ENCODE measurements at places on chromosomes 3 and 15. TPM values are rescaled to one million over a fixed set of nuclear protein-coding genes. Genes with fewer than 3 reads are reported as not detected.

- no peak overlapping the region for H3K4me3 ChIP-seq
- no peaks in the 10 kb centered on the region for H3K4me1 ChIP-seq
- H3K27ac ChIP-seq = no peak overlapping the region
- H3K36me3 ChIP-seq = no peaks in the 10 kb centered on the region
- DNase-seq = no peak
Measured at GRCh38 chr3:48345946-48346572, 12.6 kb upstream of the SPINK8 start.

DNA sequence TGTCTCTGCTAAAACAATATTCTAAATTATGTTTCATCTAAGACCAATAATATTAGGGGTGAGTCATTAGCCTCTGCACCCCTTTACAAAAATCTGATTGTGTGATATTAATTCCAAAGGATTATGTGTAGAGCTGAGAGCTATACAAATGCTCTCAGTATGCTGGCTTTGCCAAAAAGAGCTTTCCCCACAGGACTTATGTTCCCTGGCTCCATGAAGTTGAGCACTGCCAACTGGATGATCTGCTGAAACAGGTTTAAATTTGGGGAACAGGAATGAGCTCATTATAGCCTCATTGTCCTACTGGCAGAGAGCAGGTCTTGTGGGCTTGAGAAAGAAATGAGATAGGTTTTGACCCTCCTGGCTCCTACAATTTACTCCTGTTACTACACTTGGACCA lies 347.8 kb upstream of the LMCD1 start:
- H3K4me3 ChIP-seq = no peak overlapping the region
- no peaks in the 10 kb centered on the region for H3K27me3 ChIP-seq
- no peak overlapping the region for H3K27ac ChIP-seq
- no peaks in the 10 kb centered on the region for H3K4me1 ChIP-seq

DNA sequence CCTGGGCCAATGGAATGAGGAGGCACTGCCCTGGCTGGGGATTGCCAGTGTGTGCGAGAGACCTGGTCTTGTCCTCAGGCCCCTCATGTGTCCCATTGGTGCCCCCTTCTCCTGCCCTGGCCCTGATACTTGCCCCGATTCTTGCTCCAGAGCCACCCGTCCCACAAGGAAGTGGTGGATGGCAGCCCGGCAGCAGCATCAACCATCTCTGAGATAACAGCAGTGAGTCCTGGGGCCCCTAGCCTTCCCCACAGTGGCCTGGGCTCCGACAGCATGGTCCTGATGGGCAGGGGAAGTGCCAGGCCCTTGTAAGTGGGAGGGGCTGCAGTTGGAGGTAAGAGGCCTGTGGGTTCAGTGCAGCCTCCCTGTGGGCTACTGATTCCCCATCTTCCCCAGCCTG lies 15.4 kb downstream of the VILL start:
- no peaks in the 10 kb centered on the region for H3K4me1 ChIP-seq
- no peak for DNase-seq

GRCh38 chr3:54046641-54047214 lies 75.6 kb upstream of the CACNA2D3 start:
- no peaks in the 10 kb centered on the region for H3K4me1 ChIP-seq
- H3K4me3 ChIP-seq = no peak overlapping the region
- H3K27me3 ChIP-seq = no peaks in the 10 kb centered on the region
- H3K36me3 ChIP-seq = no peaks in the 10 kb centered on the region
- no peak overlapping the region for H3K27ac ChIP-seq
- no peak for DNase-seq

GRCh38 chr3:23623844-23624243 lies 181.9 kb upstream of the UBE2E1 start:
- DNase-seq = no peak
- H3K4me3 ChIP-seq = no peak overlapping the region
- H3K36me3 ChIP-seq = no peaks in the 10 kb centered on the region
- peaks cover 1% of the 10 kb centered on the region for H3K4me1 ChIP-seq

- no peak overlapping the region for H3K4me3 ChIP-seq
- DNase-seq = no peak
- no peaks in the 10 kb centered on the region for H3K4me1 ChIP-seq
- H3K27me3 ChIP-seq = no peaks in the 10 kb centered on the region
- no peak overlapping the region for H3K27ac ChIP-seq
Measured at GRCh38 chr3:109784852-109785631, 447.7 kb upstream of the DPPA4 start.

DNA sequence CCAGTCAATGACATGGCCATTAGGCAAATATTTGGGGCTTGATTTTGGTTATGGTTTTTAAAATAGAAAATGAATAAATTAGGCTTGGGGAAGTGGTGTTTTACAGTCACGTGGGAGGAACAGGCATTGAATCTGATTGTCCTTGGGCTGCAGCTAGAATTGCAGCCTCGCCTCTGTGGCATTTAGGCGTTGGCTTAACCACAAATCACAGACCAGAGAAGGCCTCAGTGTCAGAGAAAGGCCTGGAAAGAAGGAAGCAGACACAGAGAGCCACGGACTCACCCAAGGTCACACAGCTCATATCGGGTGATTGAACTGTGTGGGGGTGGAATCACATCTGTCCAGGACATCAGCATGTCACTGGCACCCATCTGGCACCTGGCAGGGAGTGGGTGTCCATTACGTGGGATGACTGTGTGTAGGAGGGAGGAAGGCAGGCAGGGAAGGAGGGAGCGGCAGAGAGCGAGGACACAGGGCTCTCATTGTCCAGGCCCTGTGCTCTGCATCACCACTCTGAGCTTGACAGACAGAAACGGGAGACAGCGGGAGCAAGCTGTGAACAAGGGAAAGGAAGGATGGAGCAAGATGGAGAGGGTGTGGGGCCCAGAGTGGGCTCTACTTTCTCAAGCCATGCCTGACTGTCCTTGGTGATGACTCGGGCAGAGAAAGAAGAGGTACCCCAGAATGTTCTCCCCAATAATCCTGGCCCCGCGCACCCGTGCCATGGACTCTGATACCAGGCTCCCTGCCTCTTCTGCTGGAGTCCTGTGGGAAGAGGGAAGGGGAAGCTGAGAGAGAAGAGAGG lies 186.4 kb downstream of the FAM43A start:
- H3K4me1 ChIP-seq = peaks cover 45% of the 10 kb centered on the region
- no peak overlapping the region for H3K4me3 ChIP-seq
- DNase-seq = no peak
- H3K27ac ChIP-seq = peak overlapping the region; percentile 73
- no peaks in the 10 kb centered on the region for H3K36me3 ChIP-seq

GRCh38 chr3:187926620-187927019 lies 181.4 kb upstream of the BCL6 start:
- H3K4me1 ChIP-seq = no peaks in the 10 kb centered on the region
- H3K36me3 ChIP-seq = no peaks in the 10 kb centered on the region
- no peaks in the 10 kb centered on the region for H3K27me3 ChIP-seq
- H3K4me3 ChIP-seq = no peak overlapping the region

DNA sequence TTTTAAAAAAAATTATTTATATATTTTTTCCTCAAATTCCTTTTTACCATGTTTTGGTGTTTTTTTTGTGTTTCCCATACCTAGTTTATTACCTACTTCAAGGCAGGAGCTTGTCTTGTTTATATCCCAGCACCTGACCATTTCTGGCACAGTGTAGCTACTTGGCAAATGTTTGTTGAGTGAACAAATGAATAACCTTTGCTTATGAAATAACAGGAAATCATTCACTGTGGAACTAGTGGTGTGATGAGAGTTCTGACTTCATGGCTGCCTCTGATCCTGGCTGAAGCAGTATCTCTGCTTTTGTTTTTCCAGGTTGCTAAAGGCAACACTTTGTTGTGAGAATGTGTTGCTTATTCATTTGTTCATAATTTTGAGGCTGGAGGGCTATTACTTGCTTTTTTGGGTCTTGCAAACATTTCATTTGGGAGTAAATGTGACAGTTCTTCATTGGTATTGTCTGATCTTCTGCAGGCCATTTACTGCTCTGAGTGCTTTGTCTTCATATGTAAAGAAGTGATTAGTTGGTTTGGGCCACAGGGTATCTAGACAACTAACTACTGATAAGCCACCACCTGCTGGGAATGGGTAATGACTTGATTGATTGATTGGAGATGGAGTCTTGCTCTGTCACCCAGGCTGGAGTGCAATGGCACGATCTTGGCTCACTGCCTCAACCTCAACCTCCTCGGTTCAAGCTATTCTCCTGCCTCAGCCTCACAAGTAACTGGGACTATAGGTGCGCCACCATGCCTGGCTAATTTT lies 5.7 kb downstream of the RAD54L2 start:
- H3K27me3 ChIP-seq = no peaks in the 10 kb centered on the region
- DNase-seq = peak; percentile 65
- no peak overlapping the region for H3K4me3 ChIP-seq
- peaks cover under 1% of the 10 kb centered on the region for H3K36me3 ChIP-seq
- peak overlapping the region; percentile 6 for H3K27ac ChIP-seq
- peaks cover 11% of the 10 kb centered on the region for H3K4me1 ChIP-seq

GRCh38 chr3:44522494-44522933 lies 32.5 kb upstream of the ZKSCAN7 start:
- no peak overlapping the region for H3K27ac ChIP-seq
- no peaks in the 10 kb centered on the region for H3K4me1 ChIP-seq
- H3K36me3 ChIP-seq = no peaks in the 10 kb centered on the region
- no peak for DNase-seq
- H3K4me3 ChIP-seq = no peak overlapping the region

GRCh38 chr15:100190675-100191074 lies 151.1 kb downstream of the ADAMTS17 start:
- no peak overlapping the region for H3K4me3 ChIP-seq
- no peak overlapping the region for H3K27ac ChIP-seq
- no peak for DNase-seq
- no peaks in the 10 kb centered on the region for H3K4me1 ChIP-seq
- H3K36me3 ChIP-seq = no peaks in the 10 kb centered on the region

- H3K27ac ChIP-seq = no peak overlapping the region
- no peak overlapping the region for H3K4me3 ChIP-seq
- no peaks in the 10 kb centered on the region for H3K4me1 ChIP-seq
- H3K36me3 ChIP-seq = no peaks in the 10 kb centered on the region
Measured at GRCh38 chr3:24101676-24102168, 156.6 kb downstream of the NR1D2 start.

GRCh38 chr3:111588527-111588926 lies 6.6 kb downstream of the ZBED2 start:
- no peak overlapping the region for H3K4me3 ChIP-seq
- no peak overlapping the region for H3K27ac ChIP-seq
- no peak for DNase-seq
- no peaks in the 10 kb centered on the region for H3K4me1 ChIP-seq
- no peaks in the 10 kb centered on the region for H3K27me3 ChIP-seq

DNA sequence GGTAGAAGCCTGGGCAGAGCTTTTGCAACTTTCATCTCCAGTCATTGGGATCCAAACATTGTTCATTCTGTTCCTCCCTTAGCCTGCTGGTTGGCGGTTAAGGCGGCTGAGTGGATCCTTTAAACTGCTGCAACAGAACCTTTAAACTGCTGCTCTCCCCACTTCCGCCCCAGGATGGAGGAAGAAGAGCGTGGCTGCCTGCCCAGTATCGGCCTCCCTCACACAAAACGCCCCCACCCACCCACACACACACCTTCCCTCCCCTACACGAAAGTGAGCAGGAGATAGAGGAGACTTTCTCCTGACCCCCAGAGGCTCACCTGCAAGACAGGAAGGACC lies 460 bp upstream of the ZMAT3 start:
- H3K4me1 ChIP-seq = peaks cover 10% of the 10 kb centered on the region
- DNase-seq = no peak
- H3K27me3 ChIP-seq = no peaks in the 10 kb centered on the region
- peak overlapping the region; percentile 81 for H3K27ac ChIP-seq
- H3K36me3 ChIP-seq = peaks cover under 1% of the 10 kb centered on the region

- no peaks in the 10 kb centered on the region for H3K4me1 ChIP-seq
- no peak for DNase-seq
- no peak overlapping the region for H3K4me3 ChIP-seq
- no peak overlapping the region for H3K27ac ChIP-seq
- no peaks in the 10 kb centered on the region for H3K36me3 ChIP-seq
- H3K27me3 ChIP-seq = no peaks in the 10 kb centered on the region
Measured at GRCh38 chr15:62569460-62570404, 404.6 kb upstream of the C2CD4B start.

- H3K4me3 ChIP-seq = no peak overlapping the region
- no peaks in the 10 kb centered on the region for H3K36me3 ChIP-seq
- H3K4me1 ChIP-seq = peaks cover 7% of the 10 kb centered on the region
- no peaks in the 10 kb centered on the region for H3K27me3 ChIP-seq
Measured at GRCh38 chr3:130906374-130906995, 12.6 kb downstream of the ATP2C1 start.

DNA sequence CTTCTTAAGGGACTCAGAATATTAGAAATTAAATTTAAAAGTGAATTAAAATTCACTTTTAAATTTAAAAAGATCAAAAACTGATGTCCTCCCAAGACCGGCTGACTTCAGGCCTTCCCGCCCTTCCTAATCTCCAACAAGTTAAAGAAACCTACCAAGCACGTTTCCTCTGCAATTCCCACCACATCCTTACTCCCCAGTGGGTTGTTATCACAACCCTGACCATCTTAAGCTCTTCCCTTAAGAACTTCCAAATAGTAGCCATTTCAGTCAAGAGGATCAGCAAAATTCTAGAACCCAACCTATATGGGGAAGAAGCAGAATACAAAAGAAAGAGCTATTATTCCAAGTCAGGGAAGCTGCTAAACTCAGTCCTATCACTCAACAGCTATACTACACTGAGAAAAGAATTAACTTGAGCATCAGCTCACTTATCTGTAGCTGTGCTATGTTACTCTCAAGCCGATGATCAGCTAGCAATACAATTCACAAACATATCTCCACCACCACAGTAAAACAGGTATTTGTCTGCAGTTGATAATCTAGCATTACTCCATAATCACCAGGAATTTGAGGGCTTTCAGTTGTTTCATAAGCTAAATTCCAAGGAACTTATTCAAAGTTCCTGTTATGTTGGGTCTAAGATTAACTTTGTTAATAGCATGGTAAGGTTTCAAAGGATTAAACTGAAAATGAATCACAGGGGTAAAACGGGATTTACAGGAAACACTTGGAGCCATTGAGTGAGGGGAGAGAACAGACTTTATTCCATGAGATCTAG lies 14.3 kb downstream of the ABCC5 start:
- H3K4me3 ChIP-seq = no peak overlapping the region
- H3K36me3 ChIP-seq = no peaks in the 10 kb centered on the region
- no peaks in the 10 kb centered on the region for H3K27me3 ChIP-seq
- H3K27ac ChIP-seq = no peak overlapping the region

Gene CKMT1A
- total RNA-seq = not detected

Gene FOXB1
- not detected for total RNA-seq

Gene MORC1
- total RNA-seq = not detected

Gene DUOXA1
- not detected for total RNA-seq
